MM.1S (cell line): ENCODE measurements at places on chromosomes 1 and 21.

DNA sequence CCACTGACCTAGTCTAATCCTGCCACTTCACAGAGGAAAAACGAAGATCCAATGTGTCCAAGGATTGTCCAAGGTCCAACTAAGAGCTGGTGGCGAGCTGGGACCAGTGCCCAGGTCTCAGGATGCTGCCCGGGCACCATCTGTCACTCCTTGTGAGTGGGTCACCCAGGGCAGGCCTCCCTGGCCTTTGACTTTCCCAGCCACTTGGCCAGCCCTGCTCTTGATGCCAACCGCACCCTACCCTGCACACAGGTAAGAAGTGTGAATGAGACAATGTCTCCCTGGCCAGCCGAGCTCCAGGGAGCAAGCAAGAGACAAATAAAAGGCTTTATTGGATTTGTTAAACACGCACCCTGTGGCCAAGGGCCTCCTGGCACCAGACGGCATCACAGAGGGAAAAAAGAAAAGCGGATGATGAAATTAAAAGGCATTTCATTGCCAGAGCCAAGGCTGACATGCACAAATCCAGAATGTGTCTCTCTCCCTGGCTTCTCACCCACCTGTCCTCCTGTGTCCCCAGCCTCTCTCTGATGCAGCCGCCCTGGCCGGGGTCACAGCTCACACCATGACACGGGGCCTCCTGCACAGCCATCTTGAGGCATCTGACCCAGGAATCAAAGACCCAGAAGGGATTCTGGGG, 72.8 kb downstream of the CAMK2N1 start:
- no peak for DNase-seq

GRCh38 chr1:22888320-22889075, 84.2 kb downstream of the LACTBL1 start:
- no peak for DNase-seq

- no peak for DNase-seq
Measured at GRCh38 chr1:115324649-115325420, 13.2 kb downstream of the NGF start.

- DNase-seq: no peak
Measured at GRCh38 chr1:247496581-247497285, 38.8 kb upstream of the OR2B11 start.

DNA sequence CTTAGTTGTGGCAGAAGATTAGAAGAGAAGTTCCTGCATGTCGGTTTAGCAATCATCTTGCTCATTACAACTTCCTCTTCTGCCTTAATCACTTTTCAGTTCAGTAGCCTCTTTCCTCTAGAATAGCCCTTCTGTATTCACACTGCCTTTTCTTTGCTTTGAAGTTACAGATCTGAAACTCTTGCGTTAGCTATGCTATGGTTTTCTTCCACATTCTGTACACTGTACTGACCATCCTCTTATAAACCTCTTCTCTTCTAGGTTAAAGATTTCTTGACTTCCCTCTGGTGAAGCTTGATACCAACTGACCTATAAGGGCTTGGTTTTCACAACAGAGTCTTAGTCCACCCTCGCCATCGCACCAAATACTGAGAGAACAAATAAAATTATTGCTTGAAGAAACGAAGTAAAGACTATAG, 35.0 kb downstream of the C21orf91 start:
- peak; percentile 65 for DNase-seq

DNA sequence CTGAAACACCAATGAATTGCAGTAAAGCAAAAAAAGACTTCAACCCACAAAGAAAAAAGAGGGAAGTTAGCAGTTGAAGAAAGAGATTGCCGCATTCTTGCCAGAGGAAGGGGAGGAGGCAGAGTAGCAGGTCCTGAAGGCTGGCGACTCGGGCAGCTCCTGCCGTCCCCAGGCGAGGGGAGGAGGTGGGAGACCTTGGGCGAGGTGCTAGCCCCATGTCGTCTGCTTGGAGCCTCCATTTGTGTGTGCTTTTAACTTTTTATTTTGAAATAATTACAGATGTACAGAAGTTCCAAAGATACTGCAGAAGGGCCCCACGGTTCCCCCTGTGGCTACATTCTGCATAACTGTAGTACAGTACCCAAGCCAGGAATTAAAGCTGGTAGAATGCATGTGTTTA, 6.7 kb downstream of the TRPM2 start:
- DNase-seq: no peak

GRCh38 chr1:210233216-210233494, 559 bp downstream of the SERTAD4 start:
- peak; percentile 18 for DNase-seq

DNA sequence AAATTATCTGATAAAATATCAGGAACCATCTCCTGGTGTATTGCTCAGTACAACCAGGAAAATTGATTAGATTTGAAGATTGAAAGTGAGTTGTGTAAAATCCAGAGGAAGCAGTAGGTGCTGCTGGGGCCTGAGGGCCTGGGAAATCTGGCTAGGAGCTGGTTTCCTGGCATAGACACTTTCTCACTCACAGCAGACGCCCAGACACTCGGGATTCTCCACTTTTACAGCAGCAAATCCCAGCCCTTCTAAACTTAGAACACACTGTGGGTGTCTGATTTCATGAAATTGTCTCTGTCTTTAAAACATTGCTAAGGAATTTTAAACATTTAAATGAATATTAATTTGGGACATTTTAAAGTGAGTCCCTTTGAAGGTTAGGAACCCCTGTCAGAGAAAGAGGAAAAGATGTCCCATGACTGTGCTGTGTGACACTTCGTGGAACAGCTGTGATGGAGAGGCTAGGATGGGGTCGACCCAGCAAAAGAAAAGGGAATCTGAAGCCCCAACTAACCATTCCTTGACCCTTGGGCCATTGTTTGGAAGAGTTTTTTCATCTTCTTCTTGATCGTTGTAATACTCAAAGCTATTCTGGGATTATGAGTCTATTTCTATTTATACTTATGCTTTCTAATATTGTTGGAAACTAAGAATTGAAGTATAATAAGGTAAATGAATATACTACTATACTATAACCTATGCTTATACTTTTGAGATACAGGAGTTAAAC, 49.0 kb upstream of the VAMP3 start:
- no peak for DNase-seq

DNA sequence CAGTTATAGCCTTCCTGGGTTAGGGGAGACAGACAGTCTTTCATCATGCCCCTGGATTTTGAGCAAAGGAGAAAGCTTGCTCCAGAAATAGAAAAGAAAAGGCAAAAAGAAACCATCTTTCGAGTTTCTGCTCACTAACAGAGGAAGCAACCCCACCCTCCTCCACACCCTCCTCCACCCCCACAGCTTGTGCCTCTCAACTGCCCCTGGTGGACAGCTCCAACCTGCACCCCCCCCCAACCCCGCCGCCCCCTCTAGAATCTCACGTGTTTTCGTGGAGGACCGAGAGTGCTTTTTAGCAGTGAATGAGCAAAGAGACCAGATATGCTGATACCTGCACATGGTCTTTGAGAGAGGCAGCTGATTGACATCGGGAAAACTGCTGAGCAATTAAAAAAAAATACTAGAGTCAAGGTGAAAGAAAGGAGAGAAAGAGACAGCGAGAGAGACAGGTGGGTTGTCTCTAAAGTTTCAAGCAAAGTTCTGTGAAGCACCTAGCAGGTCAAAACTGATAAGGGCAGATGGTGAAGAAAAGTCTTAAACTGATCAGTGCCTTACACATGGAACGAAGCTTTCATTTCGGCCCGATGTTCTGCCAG, 358.3 kb downstream of the KIF26B start:
- peak; percentile 90 for DNase-seq

GRCh38 chr1:27021354-27022031, 8.8 kb upstream of the TENT5B start:
- DNase-seq: no peak

GRCh38 chr1:66258404-66259105, 275.4 kb upstream of the SGIP1 start:
- no peak for DNase-seq

DNA sequence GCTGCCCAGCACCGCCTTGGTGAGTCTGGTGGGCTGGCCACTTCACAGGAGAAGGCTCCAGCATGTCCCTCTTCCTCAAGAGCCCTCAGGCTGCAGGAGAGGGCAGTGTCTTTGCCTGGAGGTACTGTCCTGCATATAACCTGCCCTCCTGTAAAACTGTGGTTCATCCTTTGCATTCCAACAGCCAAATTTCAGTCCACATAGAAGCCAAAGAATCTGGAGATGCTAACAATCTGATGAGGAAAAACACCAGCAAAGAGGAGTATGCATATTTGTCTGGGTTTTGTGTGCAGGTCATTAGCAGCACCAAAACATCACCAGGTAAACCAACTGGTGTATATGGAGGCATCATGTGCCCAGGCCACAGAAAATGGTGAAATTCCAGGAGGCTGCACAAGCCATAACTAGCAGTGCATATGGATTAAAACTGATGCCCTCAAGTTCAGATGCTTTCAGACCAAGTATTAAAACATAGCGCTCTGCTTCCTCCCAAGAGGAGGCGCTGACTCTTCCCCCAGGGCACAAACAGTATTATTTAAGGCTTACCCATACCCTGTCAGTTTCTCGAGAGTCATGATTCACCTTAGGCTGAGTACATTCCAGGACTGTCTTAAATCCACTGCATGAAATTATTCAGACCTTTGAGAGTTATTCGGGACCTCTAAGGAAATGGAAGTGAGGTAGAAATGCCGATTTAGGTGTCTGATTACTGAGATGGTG, 150.5 kb upstream of the COA6 start:
- no peak for DNase-seq

- DNase-seq: no peak
Measured at GRCh38 chr1:172483448-172483847, 39.6 kb upstream of the PIGC start.

DNA sequence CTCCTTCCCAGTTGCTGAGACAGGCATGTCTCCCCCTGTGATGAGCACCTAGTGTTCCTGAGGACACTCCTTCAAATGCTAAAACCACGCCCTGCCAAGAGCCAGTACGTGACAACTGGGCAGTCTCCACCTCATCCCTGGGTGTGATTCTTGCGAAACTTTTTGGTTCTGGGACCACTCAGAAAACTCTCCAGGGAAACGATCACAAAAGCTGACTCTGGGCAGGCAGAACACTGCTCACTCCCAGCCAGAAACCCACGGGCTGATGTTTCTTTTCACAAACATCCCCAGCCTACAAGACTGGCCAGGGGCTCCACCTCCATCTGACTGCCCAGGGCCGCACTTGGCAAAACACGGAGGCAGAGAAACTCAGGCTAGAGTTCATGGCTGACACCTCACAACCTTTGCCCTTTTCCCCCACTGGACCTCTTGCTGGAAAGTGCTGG, 24.4 kb downstream of the DHRS3 start:
- no peak for DNase-seq
